ENCODE measurements at places on chromosomes 5 and 9.

DNA sequence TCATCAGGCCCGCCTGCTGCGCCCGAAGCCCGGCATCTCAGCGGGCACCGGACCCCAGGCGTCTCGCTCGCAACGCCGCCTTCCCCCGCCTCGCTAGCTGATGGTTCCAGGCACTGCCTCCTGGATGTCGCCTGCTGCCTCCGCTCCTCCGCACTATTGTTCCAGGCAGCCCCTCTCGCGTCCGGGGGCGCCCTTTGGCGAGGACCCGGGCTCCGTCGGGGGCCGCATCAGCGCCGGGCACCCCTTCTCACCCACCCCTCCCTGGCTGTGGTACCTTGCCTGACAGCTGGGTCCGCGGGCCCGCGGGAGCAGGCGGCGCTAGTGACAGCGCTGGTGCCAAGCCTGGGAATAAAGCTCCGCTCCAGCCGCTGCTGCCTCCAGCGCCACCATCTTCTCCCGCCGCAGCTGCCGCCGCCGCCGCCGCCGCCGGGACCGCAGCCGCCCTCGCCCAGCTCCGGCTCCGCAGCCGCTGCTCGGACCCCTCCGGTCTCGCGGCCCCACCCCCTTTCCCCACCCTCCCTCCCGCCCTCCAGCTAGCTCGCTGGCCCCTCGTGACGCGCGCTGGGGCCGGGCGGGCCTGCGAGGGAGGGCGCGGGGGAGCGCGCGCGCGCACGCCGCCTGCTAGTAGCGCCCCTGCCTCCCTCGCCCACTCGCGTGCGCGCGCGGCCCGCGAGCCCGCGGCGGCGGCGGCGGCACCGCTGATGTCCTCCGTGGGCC is at the start of gene APBA1:
APBA1 (minus strand) TSS at position 493 of the 717 bp plus-strand sequence.
- DNase-seq: peak; percentile 80

- DNase-seq: no peak
Measured at GRCh38 chr5:143536364-143536763, 132.9 kb upstream of the NR3C1 start.

DNA sequence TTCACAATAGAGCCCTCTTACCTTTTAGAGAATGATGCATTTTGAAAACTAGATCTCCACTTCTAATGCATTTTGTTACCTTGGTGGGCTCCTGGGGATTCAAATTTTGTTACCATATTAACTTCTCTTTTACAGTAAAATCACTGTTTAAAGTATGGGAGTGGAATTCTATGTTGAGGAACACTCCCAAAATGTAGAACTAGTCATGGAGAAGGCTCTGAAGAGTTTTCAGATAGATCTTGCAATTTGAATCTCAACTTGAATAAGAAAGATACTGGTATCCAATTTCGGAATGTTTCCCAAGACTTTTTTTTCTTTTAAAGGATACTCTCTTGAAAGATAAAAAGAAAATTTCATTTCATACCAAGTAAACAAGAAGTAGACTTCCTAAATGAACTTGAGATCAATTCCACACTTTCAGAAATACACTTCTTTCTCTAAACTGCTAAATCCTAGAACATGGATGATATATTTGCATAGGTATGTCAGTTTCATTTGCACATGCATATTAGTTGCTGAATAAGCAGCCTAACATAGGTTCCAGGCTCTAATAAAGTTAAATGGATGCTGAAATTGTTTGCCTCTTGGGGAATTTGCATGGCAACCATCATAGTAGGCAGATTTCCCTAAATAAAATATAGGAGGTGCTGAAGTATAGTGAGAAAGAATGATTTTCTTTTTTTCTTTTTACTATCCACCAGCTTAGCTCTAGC is 205.4 kb downstream of the ADAMTS6 start:
- DNase-seq: no peak

- DNase-seq: peak; percentile 49
Measured at GRCh38 chr9:136720251-136720897, 8.0 kb downstream of the DIPK1B start.

DNA sequence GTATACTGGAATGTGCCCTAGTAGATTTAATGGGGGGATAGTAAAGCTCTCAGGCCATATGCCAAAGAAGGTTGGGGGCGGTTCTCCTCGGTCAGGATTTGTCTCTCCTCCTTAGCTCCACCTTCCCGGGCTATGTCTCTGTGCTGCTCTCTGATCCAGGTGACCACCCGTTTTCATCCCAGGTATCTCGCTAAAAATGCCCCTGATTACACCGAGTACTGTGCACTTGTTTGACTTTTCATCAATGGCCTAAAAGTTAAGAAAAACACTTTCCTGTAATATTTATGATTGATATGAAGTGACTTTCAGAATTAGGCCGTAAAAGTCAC is 724 bp downstream of the NDUFS6 start:
- DNase-seq: peak; percentile 34

DNA sequence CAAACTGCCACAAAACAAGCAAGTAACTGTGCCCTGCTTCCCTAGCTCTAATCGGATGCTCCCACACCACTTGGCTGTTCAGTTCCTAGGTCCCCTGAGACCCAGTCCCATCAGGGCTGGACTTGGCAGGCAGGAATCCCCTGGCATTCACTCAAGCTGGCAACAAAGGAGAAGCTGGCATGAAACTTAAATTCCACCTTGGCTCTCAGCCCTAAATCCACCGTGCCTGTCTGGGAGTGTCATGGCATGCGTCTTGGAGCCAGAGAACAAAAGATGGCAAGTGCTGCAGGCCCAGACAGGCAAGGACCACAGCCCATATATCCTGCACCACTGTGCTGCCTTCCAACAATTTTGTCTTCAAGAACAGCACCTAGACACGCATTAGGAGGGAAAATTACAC is 38.2 kb downstream of the ETF1 start:
- DNase-seq: peak; percentile 49

DNA sequence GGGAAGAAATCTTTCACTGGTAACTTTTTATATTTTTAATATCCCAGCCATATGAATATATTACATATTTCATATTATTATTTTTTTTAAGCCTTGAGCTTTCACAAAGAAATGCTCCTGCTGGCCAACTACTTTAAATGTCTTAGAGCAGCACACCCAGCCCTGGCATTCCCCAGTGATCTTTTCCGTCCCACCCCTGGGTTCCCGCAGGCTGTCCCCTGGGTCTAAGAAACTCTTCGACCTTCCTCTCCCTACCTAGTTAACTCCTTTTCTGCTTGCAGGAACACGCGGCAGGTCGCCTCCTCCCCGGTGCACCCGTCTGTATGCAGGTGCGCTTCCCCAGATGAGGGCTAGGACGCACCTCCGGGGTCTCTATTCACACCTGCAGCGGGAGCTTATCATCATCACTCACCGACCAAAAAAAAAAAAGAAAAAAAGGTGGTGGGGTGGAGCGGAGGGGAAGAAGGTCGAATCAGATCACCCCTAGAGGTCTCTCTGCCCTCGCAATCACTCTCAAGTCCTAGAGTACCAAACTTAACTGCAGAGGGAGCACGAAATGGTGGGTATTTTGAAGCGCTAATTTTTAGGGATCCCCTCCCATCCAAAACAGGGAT is 696 bp downstream of the ZFP62 start:
- no peak for DNase-seq

DNA sequence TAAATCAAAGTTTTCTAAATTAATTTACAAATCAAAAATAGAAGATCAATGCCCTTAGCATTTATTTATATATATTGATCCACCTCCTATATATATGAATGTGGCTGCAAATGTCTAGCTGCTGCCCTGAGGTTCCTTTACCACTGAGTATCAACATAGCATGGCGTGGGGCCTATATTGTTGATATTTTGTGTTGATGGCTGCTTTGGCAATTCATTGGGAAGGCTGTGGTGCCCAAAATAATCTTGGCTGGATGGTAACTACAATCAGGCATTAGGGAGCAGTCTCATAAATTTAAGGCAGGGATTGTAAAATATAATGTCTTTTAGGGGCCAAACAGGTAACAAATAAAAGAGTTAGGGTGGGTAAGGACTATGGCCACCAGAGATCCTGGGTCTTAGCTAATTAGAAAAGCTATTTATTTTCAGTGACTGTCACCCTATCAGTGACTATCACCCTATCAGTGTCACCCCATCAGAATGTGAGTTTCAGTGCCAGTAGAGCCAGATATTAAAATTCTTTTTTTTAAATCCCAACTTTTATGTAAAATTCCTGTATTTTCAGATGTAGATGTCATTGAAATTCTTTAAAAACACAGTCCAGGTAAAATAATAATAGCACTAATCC is 190.7 kb upstream of the PCSK5 start:
- no peak for DNase-seq

DNA sequence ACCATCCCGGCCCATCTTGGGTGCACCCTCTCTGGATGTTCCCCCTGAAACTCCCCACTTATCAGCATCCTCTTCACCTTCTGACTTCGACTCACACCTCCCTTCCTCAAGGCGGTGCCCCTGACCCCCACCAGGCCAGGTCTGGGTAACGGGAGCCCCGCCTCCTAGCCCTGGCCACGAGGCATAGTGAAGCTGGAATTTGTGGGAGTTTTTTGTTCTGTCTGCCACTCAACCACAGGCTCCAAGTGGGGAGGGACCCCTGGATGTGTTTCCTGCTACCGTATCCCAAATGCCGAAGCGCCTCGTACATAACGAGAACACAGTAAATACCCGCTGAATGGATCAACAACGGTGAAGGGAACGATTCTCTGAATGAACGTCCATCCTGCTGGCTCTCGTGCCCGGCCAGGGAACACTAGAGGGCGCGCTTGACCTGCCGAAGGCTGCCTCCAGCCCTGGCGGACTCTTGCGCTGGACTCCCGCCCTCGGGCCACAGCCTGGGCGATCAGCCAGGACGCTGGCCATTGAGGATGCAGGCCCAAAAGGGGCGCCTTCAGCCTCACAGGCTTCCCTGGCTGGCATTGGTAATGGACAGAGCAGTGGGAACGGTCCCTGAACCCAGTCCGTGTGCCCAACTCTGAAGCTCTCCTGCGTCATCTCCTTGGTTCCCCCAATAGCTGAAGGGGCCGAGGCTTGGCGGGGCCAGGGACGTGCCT is 47.3 kb upstream of the PHYKPL start:
- peak; percentile 91 for DNase-seq

DNA sequence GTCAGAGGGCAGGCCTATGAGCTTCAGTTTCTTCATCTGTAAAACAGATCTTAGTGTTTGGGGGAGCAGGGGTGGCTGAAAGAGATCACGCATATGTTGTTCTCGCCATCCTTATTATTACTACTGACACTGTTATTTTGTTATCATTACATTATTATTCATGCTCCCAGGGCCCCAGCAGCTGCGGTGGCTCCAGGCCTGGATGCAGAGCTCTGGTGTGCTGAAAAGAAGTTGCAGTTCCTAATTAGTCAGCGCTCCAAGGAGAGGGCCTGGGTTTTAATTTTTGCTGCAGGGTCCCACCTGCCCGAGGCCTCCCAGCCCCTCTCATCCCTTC is 19.5 kb downstream of the CXXC5 start:
- DNase-seq: no peak

GRCh38 chr5:160353379-160353778 is 17.0 kb downstream of the C1QTNF2 start:
- peak; percentile 63 for DNase-seq

- DNase-seq: no peak
Measured at GRCh38 chr9:75812141-75812540, 78.3 kb upstream of the PCSK5 start.
